ENCODE measurements at places on chromosomes 2 and 18. TPM values are rescaled to one million over a fixed set of nuclear protein-coding genes. Genes with fewer than 3 reads are reported as not detected.
A peak's percentile ranks its signal among the peaks of the same experiment; 100 is the strongest.

Gene MAP3K19
- not detected for total RNA-seq

Gene MRPS9
- 8.7 TPM for total RNA-seq

Gene RESP18
- total RNA-seq: not detected

Gene RAB27B
- 38.8 TPM for total RNA-seq

- H3K27me3 ChIP-seq: no peaks in the 10 kb centered on the region
- no peak overlapping the region for H3K4me3 ChIP-seq
- H3K36me3 ChIP-seq: no peaks in the 10 kb centered on the region
- peak; percentile 18 for DNase-seq
- H3K27ac ChIP-seq: no peak overlapping the region
Observed at GRCh38 chr2:239917125-239917956, 107.8 kb downstream of the NDUFA10 start.

DNA sequence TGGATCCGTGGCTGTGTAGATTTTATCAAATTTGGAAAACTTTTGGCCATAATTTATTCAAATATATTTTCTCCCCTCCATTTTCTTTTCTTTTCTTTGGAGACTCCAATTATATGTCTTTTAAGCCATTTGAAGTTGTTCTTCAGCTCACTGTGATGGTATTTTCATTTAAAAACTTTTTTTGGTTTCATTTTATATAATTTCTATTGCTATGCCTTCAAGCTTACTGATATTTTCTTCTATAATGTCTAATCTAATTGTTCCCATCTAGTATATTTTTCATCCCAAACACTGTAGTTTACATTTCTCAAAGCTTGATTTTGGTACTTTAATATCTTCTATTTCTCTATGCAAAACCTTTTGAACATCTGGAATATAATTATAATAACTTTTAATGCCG lies 72.5 kb downstream of the WDR7 start:
- no peak overlapping the region for H3K27ac ChIP-seq
- no peak overlapping the region for H3K4me3 ChIP-seq
- H3K4me1 ChIP-seq: no peaks in the 10 kb centered on the region
- H3K27me3 ChIP-seq: no peaks in the 10 kb centered on the region
- DNase-seq: no peak

GRCh38 chr18:59505356-59505755 lies 146.3 kb upstream of the LMAN1 start:
- no peaks in the 10 kb centered on the region for H3K27me3 ChIP-seq
- no peak overlapping the region for H3K4me3 ChIP-seq
- H3K36me3 ChIP-seq: no peaks in the 10 kb centered on the region
- peaks cover 10% of the 10 kb centered on the region for H3K4me1 ChIP-seq
- DNase-seq: peak; percentile 53
- no peak overlapping the region for H3K27ac ChIP-seq

GRCh38 chr2:205585449-205586383 lies 96.6 kb upstream of the NRP2 start:
- H3K4me3 ChIP-seq: no peak overlapping the region
- H3K27me3 ChIP-seq: no peaks in the 10 kb centered on the region
- no peak overlapping the region for H3K27ac ChIP-seq
- DNase-seq: no peak
- H3K4me1 ChIP-seq: no peaks in the 10 kb centered on the region
- no peaks in the 10 kb centered on the region for H3K36me3 ChIP-seq

- H3K27ac ChIP-seq: no peak overlapping the region
- no peak overlapping the region for H3K4me3 ChIP-seq
- H3K4me1 ChIP-seq: peaks cover 6% of the 10 kb centered on the region
- H3K36me3 ChIP-seq: no peaks in the 10 kb centered on the region
- no peak for DNase-seq
- H3K27me3 ChIP-seq: no peaks in the 10 kb centered on the region
Observed at GRCh38 chr18:49227441-49228165, 232.8 kb downstream of the DYM start.

DNA sequence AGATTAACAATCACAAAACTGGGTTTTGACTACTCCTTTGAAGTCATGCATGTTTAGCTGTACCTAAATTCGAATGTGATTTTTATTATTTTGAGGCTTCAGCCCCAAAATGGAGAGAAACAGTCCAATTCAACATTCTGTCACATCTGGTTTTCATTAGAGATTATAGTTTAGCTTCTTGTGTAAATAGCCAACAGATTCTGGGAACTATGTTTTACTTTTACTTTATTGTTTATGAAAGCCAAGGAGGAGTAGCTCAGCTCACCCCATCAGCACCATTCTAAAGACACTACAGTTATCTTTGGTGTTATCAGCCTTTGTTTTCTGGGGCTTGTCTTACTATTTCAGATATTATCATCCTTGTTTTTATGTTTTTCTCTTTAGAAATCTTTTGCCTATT lies 465.0 kb upstream of the CWC22 start:
- no peak overlapping the region for H3K27ac ChIP-seq
- H3K36me3 ChIP-seq: no peaks in the 10 kb centered on the region

DNA sequence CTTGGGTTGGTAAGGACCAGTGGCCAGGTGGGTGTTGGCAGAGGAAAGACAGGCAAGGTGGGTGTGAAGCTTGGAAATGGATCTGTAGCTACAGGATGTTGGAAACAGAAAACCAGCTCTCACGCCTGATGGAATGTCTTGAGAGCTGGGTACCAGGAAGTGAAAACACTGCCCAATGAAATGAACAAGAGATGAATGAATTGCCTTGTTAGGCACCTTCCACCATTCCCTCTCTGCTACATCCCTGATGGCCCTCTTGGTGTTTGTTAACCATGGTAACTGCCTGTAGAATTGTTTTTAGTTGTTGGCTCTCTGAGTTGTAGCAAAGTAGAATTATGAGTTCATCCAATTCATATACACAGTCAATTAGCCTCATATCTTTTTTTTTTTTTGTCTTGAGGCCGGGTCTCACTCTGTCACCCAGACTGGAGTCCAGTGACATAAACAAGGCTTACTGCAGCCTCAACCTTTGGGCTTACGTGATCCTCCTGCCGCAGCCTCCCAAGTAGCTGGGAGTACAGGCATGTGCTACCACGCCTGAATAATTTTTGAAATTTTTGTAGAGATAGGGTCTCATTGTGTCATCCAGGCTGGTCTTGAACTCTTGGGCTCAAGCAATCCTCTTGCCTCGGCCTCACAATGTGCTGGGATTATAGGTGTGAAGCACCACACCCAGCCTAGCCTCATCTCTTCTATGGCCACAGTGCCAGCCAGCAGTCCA lies 9.5 kb downstream of the KCMF1 start:
- H3K4me3 ChIP-seq: no peak overlapping the region
- H3K27me3 ChIP-seq: no peaks in the 10 kb centered on the region
- H3K27ac ChIP-seq: no peak overlapping the region
- H3K4me1 ChIP-seq: peaks cover 85% of the 10 kb centered on the region
- H3K36me3 ChIP-seq: no peaks in the 10 kb centered on the region
- DNase-seq: peak; percentile 24

GRCh38 chr2:64679673-64680425 lies 26.1 kb upstream of the SERTAD2 start:
- H3K27me3 ChIP-seq: no peaks in the 10 kb centered on the region
- DNase-seq: no peak
- no peaks in the 10 kb centered on the region for H3K36me3 ChIP-seq
- peaks cover 3% of the 10 kb centered on the region for H3K4me1 ChIP-seq
- H3K4me3 ChIP-seq: no peak overlapping the region

- H3K36me3 ChIP-seq: no peaks in the 10 kb centered on the region
- no peak overlapping the region for H3K4me3 ChIP-seq
- H3K27ac ChIP-seq: no peak overlapping the region
- no peak for DNase-seq
- H3K4me1 ChIP-seq: peaks cover 8% of the 10 kb centered on the region
Observed at GRCh38 chr18:3816610-3817363, 366.8 kb downstream of the TGIF1 start.

DNA sequence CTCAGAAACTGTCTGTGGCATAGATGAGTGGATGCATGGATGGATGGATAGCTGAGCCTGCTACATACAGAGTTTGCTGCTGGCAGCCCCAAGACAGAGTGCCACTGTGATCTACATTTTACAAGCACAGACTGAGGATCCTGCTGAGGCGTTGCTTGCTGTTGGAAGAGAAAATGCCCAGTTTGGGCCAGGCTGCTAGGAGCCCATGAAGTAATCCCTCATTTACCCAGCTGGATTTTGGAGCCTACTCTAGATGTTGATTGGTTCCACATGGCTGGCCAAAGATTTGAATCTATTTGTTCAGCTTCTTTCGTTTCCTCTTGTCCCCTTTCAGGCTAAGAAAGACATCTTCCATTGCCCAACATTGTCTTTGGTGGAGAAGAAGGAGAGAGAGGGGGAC lies 261.3 kb downstream of the CLIP4 start:
- H3K4me3 ChIP-seq: no peak overlapping the region
- no peaks in the 10 kb centered on the region for H3K4me1 ChIP-seq
- DNase-seq: no peak

DNA sequence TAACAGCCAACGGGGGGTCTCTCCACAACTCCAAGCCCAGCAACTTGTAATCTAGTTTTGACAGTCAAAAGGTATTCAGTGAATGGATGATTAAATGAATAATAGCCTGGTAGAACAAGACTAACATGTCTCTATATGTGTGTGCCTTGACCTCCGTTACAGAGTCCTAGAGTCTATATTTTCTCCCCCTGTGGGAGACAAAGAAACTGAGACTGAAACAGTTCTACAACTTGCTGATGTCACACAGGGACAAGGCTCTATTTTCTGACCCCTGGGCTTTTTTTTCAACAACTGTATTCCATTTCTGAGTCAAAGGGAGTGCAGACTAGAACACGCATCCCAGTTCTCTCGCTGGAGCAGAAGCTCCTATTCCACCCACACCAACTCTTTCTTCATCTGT lies 223.6 kb upstream of the AGAP1 start:
- no peak overlapping the region for H3K4me3 ChIP-seq
- no peak for DNase-seq
- no peaks in the 10 kb centered on the region for H3K36me3 ChIP-seq
- H3K4me1 ChIP-seq: no peaks in the 10 kb centered on the region
- H3K27me3 ChIP-seq: peaks cover 14% of the 10 kb centered on the region

DNA sequence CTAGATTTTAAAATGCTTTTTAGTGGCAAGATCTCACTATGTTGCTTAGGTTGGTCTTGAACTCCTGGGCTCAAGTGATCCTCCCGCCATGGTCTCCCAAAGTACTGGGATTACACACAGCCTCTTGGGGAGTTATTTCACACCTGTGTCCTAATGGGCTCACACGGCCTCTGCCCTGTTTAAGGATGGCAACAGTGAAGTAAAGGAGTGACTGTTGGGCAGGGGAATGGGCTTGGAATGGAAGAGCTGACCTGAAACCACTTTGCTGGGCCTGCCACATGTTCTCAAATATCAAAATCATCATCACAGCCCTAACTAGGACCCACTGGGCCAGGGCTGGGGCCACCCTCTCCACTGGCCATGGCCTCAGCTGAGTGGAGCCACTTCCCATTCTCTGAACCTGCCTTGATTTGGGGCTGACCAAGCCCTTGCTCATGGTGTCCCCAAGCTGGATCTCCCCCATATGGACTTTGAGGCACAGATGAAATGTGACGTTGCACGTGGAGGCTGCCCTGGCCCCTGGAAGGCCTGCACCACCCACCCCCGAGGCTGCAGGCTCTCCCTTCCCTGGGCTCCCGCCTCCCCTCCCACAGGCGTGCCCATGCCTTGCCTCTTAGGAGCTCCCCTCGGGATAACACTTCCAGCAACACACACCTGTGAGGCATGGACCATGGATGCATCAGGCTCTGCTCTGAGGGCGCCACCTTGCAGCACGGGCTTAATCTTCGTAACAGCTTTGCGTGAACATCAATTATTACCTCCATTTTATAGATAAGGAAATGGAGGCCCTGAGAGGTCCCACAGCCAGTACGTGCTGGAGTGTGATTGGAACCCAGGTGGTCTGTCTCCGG lies 71.8 kb upstream of the SMAD7 start:
- no peak overlapping the region for H3K4me3 ChIP-seq
- H3K4me1 ChIP-seq: no peaks in the 10 kb centered on the region
- H3K27ac ChIP-seq: no peak overlapping the region
- no peaks in the 10 kb centered on the region for H3K27me3 ChIP-seq
- peak; percentile 19 for DNase-seq

GRCh38 chr18:74914648-74915047 lies 294.3 kb downstream of the PTGR3 start:
- no peak overlapping the region for H3K27ac ChIP-seq
- no peak overlapping the region for H3K4me3 ChIP-seq
- no peak for DNase-seq
- H3K36me3 ChIP-seq: no peaks in the 10 kb centered on the region
- no peaks in the 10 kb centered on the region for H3K4me1 ChIP-seq
- no peaks in the 10 kb centered on the region for H3K27me3 ChIP-seq

DNA sequence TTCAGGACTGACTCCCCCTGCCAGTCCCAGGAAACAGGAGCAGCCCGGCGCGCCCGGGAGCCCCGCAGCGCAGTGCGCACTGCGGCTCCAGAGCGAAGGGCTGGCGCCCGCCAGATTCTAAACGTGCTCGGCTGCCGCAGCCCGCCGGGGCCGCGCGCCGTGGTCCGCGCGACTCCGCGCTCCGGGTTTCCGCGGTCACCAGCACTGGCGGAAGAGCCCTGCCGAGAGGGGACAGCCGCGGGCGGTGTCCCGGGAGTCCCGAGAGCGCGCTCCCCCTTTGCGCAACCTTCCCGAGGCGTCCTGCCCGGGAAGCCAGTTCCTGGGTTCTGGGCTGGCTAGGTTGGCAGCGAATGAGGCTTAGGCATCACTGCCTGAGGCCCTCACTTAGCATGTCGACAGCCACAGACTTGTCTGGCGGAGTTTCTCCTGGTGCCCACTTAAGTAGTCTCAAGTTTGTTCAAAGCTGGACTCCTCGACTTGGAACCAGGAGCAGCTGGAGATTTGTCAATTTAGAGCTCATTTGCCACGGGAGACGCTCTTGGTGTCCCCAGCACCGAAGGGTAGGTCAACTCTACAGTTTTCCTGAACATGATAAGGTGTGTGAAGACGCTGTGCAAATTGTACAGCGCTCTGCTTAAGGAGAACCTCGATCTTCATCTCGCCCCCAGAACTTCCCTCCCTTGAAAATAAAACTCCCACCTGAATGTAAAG lies 1.5 kb upstream of the VSNL1 start:
- peak overlapping the region; percentile 72 for H3K27ac ChIP-seq
- H3K4me1 ChIP-seq: no peaks in the 10 kb centered on the region
- DNase-seq: peak; percentile 95
- peak overlapping the region; percentile 57 for H3K4me3 ChIP-seq
- peaks cover 27% of the 10 kb centered on the region for H3K27me3 ChIP-seq

DNA sequence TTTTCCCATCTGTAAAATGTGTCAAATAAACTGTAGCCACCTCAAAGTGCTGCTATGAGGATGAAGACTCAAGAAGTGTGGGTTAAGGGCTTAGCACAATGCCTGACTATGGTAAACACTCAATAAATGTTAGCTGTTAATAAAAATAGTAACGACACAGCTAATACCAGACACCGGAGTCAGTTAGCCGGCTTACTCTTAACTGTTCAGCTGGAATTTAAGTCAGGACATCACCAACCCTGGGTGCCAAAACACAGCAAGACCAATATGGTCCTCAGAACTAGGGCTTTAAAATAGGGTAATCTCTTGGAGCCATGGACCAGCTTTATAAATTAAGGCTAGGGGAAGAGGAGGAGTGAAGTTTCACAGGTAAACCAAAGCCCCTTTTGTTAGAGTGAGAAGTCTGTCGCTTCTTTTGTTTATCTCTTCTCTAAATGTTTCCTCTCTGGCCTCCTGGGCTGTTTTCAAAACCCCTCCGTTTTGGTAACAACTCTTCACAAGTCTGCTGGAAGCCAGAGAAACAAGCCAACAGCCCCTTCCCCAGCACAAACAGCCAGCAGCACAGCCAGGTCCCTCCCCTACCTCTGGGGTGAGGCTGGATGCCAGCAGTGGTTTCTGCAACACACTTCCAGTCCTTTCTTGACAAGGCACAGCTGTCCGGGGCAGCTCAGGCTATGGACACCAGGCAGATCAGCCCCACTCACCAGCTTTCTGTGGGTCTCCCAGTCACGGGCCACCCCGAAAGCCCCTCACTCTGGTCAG lies 13.8 kb upstream of the FZD7 start:
- peak; percentile 46 for DNase-seq
- no peaks in the 10 kb centered on the region for H3K36me3 ChIP-seq
- H3K4me1 ChIP-seq: peaks cover 29% of the 10 kb centered on the region
- no peak overlapping the region for H3K27ac ChIP-seq
- H3K4me3 ChIP-seq: no peak overlapping the region
- no peaks in the 10 kb centered on the region for H3K27me3 ChIP-seq

Data from stomach (tissue), 19 donors.